ENCODE measurements at places on chromosomes 5 and 9.

DNA sequence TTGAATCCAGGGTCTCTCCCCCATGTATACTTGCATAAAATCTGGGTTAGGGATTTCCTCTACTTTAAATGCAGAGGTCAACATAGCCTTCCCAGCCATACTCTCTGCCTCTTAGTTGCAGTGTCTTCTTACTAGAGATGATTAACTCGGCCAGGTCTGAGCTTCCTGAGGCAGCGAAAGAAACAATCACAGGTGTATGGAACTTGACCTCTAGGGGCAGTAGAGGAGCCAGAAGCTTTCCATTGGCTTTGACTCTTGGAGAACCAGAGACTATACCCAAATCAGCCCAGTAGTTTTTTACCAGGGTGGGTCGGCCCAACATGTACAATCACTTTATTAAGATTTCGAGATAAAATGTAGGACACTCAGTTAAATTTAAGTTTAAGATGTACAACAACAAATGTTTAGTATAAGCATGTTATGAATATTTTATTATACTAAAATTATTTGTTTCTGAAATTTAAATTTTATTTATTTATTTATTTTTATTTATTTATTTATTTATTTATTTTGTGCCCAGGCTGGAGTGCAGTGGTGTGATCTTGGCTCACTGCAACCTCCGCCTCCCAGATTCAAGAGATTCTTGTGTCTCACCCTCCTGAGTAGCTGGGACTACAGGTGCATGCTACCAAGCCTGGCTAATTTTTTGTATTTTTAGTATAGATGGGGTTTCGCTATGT is 48.0 kb upstream of the DMRT3 start:
- no peak for DNase-seq

DNA sequence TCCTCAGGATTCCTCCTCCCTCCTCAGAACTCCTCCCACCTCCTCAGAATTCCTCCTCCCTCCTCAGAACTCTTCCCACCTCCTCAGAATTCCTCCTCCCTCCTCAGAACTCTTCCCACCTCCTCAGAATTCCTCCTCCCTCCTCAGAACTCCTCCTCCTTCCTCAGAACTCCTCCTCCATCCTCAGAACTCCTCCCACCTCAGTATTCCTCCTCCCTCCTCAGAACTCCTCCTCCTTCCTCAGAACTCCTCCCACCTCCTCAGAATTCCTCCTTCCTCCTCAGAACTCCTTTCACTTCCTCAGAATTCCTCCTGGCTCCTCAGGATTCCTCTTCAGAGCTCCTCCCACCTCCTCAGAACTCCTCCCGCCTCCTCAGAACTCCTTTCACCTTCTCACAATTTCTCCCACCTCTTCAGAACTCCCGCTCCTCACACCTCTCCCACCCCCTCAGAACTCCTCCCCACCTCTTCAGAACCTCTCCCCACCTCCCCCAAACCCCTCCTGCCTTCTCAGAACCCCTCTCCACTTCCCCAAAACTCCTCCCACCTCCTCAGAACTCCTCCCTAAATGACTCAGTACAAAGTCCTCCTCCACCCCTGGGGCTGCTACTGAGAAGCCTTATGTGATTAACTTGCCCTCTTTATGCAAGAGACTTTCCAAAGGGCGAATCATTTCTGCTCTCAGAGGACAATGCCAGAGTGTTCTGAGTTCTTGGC is 23.2 kb downstream of the SLC46A2 start:
- DNase-seq, result peak; percentile 19

GRCh38 chr9:105318729-105319191 is 74.3 kb downstream of the SLC44A1 start:
- no peak for DNase-seq

- no peak for DNase-seq
Measured at GRCh38 chr9:11003836-11004235, 391.0 kb upstream of the PTPRD start.

GRCh38 chr5:100731768-100732167 is 171.3 kb downstream of the ST8SIA4 start:
- no peak for DNase-seq

DNA sequence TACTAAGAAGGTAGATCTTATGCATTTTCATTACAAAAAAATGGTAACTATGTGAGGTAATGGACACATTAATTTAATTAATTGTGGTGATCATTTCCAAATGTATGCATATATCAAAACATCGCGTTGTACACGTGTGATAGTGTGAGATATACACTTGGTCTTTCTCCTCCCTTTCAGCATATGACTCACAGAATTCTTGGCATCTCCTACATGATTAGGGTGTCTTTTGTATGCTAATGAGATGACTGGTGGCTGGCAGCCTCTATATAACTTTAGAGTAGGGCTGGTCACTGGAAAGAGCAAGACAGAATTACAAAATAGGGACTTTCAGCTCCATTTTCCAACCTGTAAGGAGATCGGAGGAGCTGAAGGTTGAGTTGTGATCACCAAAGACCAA is 1167.6 kb downstream of the CDH12 start:
- no peak for DNase-seq
